NCI-H1930 (cell line): ENCODE measurements at places on chromosomes 3 and 15.

GRCh38 chr3:45895686-45896468, 9.5 kb downstream of the CCR9 start:
- no peak for DNase-seq

DNA sequence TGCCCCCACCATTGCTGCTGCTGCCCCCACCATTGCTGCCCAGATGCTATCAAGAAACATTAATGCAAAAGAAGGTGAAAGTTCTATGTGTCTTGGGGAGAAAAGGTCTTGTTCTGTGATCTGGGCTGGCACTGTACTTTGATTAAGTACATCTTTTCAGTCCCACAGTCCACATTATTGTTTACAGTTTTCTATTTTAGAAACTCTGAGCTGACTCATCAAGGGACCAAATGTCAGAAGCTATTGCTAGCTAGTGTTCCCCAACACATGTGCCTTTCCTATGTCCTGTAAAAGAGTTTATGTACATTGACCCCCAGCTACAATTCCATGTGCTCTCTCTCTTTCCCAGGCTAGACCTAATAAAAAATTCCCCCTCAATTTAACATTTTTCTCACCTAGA, 264.7 kb upstream of the NECTIN3 start:
- no peak for DNase-seq

DNA sequence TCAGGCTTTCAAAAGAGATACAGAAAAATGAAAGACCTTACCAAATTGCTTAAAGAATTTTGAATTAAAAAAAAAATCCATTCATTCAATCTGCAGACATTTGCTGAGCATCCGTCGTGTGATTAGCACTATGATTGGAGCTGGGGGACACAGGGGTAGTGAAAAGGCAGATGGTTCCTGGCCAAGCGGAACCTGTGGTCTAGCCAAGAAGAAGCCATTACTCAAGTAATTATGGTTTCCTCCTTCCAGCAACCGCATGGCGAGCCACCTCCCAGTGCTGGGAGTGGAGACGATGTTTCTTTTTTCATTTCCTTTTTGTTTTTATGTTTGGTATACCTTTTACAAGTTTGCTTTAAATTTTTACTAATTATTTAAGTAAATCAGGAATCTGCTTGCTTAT, 140.2 kb downstream of the CACNA2D3 start:
- no peak for DNase-seq

DNA sequence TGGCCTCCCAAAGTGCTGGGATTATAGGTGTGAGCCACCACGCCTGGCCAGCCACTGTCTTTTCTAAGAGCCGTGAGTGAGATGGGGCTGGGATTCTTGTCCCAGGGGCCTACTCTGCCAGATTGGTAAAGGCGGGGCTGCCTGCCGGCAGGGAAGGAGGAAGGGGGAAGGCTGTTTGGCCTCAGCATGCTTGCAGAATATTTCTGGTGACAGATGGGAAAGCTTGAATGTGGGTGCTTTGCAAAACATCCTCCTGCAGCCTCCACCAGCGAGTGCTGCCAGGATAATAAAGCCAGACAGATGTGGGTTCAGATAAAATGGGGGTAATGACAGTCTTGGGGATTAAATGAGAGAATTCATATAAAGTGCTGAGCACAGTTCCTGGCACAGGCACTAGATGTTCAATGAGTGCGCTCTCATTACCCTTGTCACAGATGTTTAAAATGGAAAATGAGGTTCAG, 19.8 kb upstream of the ACOX2 start:
- no peak for DNase-seq

DNA sequence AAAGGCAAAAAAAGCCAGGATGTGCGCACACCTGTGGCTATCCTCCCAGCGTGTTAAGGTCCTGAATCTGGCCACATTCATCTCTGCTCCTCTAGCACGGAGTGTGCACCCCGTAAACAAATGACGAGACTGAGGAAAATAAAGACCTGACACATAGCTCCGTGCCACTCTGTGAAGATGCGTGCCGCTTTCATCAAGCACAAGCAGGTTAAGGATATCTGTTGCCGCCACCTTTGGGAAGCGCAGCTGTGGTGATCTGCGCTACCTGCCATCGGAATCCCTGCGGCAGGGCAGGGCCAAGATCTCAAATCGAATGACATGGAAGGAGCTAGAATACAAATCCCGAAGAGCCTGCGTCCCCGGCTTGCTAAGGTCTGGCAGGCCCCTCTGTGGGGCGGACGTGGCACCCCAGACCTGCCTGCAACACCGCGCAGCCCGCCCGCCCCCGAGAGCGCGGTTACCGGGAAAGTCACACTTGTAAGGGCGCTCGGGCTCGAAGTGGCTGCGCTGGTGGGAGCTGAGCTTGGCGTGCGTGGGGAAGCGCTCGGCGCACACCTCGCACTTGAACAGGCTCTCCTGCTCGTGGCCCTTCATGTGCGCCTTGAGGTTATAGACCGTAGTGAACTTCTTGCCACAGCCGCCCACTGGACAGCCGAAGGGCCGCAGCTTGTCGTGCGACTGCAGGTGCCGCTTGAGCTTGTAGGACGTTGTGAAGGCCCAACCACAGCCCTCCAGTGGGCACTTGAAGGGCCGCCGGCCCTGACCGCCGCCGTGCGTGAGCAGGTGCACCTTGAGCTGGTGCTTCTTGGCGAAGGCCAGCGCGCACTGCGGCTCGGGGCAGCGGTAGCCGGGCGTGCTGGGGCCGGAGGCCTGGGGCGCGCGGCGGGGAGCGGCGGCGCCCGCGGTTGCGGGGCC, 936 bp downstream of the ZXDC start:
- no peak for DNase-seq

GRCh38 chr3:42067326-42067725, 23.8 kb upstream of the TRAK1 start:
- no peak for DNase-seq

- no peak for DNase-seq
Measured at GRCh38 chr3:46206282-46207015, 1.7 kb downstream of the CCR1 start.

GRCh38 chr3:124594581-124594980, 135.7 kb upstream of the UMPS start:
- no peak for DNase-seq

GRCh38 chr3:133709139-133709750, 36.9 kb upstream of the TF start:
- no peak for DNase-seq

- no peak for DNase-seq
Measured at GRCh38 chr15:84961707-84962106, 19.9 kb upstream of the PDE8A start.

GRCh38 chr3:186534113-186534669, 10.0 kb downstream of the CRYGS start:
- DNase-seq, result no peak

DNA sequence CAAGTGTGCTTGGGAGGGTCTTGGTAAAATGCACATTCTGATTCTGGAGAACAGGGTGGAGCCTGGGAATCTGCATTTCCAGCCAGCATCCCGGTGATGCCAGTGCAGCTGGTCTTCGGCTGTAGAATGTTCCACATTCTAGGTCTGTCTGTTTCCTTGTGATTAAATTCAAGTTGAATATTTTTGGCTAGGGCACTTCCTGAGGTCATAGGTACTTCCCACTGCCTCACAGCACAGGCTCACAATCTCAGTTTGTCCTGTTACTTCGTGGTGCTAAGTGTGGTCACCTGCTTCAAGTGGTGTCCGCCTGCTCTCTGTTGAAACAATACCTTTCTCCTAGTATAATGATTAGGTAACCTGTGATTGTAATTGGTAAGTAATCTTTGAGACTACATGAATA, 40.1 kb downstream of the FLNB start:
- no peak for DNase-seq

DNA sequence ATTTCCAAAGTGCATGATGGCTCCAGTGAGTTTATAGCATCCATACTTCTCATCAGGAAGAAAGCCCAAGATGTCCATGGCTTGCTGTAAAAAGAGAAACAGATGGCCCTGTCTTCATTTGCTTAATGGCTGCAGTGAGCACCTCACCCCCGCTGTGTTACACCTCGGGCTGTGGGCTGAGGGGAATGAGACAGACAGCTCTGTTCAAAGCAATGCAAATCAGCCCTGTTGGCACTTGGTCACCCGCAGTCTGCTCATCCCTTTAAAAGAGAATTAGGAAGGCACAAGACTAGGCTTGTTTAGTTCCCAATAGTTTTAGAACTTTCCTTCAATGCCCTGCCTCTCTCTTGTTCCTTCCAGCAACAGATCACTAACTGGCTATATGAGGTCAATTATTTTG, 25.2 kb downstream of the MYH15 start:
- DNase-seq, result no peak

DNA sequence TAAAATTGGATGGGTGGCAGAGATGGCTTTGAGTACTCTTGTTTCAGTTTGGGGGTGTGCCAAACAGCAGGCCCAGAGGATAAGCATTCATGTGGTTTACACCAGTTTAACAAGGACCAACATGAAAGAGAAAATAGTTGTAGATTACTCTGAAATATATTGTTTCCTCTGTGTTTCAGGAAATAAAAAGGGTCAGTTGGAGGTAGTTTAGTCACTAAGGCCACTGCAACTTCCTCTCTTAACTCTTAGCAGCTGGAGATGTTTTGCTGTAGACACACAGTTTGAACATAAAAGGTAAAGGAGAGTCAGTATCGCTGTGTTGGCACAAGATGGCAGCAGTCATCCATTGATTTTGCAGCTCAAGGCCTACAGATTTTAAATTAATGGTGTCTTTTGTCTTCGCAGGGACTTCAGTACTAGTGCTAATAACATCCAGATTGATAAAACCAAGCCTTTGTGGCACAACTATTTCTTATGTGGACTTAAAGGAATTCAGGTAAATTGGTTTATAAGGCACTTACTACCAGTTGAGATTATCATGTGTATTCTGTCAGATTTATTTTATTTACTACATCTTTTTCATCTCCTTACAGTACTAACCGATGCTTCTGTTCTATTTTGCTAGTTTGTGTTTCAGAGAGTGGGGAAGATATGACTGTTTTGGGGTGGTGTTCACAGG, 65.5 kb downstream of the GALK2 start:
- DNase-seq, result peak; percentile 3
